ENCODE measurements at places on chromosomes 1 and 21.

DNA sequence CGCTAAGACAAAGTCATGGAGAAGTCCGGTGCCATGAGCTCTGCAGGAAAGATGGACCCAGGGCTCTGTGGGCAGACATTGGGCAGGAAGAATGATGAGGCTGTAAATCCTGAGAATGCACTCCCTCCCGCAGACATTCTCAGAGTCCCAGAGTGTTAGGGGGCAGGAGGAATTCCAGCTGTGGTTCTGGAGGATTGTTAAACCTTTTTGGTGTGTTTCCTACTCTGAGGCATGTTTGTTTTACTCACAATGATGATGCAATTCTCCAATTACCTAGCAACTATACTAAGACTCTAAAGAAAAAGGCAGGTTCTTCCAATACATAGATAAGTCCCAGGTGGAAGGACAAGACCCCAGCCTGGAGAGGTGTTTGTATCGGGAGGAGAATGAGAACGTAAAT lies 2.8 kb upstream of the CAPN9 start:
- no peak for DNase-seq

- DNase-seq, result no peak
These were observed 853.8 kb downstream of the USP25 start for GRCh38 chr21:16583556-16583955.

DNA sequence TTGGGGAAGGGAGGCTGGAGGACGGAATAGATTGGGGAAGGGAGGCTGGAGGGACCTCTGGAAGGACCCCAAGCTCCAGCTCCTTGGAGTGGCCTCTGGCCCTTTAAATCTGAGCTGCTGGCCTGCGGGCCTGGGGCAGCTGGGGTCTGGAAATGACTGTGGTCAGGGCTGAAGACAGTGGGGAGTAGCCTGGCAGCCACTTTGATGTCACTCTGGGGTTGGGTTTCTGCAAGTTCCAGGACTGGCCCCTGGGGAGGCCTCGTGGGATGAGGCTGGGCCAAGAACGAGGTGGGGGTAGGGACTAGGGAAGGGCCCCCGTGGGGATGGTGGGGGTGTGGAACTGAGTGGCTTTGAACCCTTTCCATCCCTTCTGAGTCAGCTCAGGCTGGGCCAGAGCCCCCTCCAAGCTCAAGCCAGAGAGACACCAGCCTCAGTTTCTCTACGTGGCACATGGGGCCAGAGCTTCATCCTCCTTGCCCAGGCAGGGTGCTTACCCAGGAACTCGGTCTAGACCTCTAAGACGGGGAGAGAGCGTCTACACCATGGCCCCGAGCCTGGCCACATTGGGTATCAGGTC lies 59.7 kb downstream of the ALPL start:
- no peak for DNase-seq

- no peak for DNase-seq
These were observed 146.5 kb downstream of the CHD1L start for GRCh38 chr1:147388969-147389368.

- DNase-seq, result no peak
These were observed 13.4 kb upstream of the ZNF281 start for GRCh38 chr1:200423235-200423634.

DNA sequence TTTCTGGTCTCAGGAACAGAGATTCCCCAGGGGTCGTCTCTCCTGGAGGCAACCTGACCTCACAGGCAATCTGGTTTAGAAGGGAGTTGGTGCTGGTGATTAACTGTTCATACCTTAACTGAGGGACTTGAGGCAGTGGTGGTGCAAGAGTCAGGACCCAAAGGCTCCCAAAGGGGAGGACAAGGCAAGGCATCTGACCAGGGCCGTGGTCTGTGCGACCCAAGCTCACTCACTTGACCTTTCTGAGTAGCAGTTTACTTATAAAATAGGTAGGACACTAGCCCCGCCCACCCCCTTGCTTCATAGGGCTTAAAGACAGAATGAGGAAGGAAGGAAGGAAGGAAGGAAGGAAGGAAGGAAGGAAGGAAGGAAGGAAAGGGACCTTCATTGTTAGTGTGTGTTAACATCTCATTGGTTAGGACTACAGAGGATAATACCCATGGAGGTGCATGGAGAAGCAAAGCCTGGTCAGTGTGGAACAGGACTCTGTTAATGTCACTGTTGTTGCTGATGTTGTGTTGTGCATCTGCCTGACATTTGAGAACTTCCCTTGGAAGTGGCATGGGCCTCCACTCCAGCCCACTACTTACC lies 4.6 kb upstream of the KCNA2 start:
- no peak for DNase-seq

DNA sequence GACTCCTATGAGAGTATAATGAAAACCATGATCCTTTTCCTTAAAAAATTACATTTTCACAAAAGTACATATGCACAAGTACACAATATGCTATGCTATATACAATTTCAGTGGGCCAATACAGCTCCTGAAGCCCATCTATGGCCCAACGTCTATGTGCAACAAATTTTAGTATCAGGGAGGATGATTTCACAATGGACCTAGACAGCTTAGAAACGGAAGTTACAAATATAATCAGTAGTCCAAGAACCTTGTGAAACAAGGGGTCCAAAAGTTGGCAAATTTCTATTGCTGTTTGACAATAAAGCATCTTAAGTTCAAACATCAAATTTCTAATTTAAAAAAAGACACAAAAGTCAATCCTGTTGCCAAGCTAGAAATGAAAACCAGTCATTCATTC lies 87.0 kb downstream of the DPYD start:
- no peak for DNase-seq

DNA sequence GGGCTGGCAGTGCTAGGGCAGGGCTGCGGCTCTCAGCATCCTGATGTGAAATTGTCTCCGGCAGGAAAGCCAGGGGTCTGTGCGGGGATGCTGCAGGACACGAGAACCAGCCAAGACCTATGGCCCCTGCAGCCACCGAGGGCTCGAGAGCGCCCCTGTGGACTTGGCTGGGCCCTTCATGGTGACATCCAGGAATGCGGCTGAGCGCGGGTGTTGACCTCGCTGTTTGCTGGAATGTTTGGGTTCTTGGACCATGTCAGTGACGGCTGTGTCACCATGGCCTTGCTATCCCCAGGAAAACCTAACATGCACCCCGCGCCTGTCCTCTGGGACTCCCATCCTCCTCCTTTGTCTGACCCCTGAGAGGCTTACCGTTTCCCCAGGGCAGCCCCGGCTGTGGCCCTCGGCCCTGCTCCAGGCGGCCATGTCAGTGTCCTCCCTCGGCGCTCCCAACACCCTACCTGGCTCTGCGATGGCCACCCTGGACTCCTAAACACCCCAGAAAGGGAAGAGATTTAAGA lies 14.3 kb upstream of the C1orf174 start:
- no peak for DNase-seq

GRCh38 chr1:45843474-45843905 lies 40.1 kb downstream of the MAST2 start:
- no peak for DNase-seq

DNA sequence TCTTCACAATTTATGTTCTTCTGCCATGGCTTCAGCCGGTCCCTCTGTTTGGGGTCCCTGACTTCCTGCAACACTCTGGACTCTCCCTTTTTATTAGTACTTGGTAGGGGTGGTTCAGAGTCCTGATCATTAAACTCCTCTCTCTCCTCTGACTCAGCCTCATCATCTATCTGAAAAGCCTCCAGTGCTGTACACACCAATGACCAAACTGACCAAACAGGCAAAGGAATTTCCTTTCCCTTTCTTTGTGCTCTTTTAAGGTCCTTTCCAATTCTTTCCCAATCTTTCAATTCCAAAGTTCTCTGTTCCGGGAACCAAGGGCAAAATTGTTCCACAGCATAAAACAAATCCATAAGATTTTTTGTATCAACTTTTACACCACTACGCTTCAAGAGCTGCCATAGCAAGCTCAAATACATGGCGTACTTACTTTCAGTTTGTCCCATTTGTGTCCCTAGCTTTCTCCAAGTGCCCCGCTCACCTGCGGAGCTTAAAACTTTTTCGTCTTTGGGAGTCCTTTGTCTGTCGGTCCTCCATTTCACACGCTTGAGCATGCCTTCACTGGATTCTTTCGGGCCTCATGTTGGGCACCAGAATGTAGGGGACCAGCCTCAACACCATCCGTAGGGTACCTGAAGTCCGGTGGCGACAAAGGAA lies 9.6 kb downstream of the DAP3 start:
- DNase-seq, result no peak

Data from left lobe of liver (tissue), 2 donors.